ENCODE measurements at places on chromosomes 2 and 18.

DNA sequence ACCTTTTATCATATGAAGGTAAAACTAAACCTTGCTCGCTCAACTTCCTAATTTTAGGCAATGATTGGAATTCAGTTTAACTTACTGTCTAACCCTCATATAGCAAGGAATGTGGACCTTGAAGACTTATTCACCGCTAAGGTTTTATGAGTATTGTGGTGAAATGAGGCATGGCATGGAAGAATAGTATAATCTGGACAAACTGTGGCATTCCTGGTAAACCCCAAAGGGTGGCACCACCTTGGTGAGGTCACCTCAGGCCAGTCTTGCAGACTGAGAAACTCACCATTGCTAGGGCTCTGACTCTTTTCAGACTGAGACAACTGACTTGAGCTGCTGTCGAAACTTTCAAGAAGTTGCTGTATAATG lies 51.1 kb upstream of the EHBP1 start:
- DNase-seq: no peak

GRCh38 chr2:46469116-46469515 lies 10.2 kb upstream of the TMEM247 start:
- DNase-seq: no peak

DNA sequence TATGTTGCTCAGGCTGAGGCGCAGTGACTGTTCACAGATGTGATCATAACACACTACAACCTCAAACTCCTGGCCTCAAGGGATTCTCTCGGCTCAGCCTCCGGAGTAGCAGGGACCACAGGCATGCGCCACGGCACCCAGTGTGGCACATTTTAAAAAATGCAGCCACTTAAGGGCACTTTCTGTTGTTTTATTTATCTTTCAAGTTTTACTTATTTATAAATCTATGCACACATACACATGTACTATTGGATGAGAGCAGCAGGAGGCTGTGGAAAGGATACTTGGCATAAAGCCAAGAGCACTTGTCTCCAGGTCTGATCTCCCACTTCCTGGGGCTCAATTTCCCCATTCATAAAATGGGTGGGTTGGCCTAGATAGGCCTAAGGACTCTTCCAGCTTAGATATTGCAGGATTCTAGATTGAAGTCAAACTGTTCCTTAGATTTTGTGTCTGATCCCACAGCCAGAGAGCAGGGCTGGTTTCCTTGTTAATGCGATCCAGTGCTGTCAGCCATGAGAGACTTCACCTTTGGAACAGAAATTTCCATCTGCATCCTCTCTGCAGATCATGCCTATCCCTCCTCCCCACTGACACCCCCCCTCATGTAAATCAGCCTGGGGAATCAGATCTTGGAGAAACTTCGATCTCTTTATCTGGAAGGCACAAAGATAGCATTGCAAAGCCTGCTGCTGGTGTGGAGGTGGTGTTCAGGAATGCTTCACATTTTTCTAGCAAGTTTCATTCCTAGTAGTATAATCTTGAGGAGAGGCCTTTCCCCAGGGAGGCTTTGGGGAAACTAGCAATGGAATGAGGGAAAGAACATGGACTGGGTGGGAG lies 24.7 kb downstream of the PCBP1 start:
- peak; percentile 71 for DNase-seq

- DNase-seq: no peak
Measured at GRCh38 chr2:146241023-146241422, 1603.8 kb upstream of the ACVR2A start.

GRCh38 chr2:232723027-232723426 lies 25.9 kb downstream of the GIGYF2 start:
- no peak for DNase-seq

- DNase-seq: peak; percentile 86
Measured at GRCh38 chr2:38508311-38509039, 94.3 kb downstream of the HNRNPLL start.

- no peak for DNase-seq
Measured at GRCh38 chr2:146414456-146414855, 1430.4 kb upstream of the ACVR2A start.

GRCh38 chr2:226207671-226208070 lies 591.9 kb downstream of the IRS1 start:
- no peak for DNase-seq

DNA sequence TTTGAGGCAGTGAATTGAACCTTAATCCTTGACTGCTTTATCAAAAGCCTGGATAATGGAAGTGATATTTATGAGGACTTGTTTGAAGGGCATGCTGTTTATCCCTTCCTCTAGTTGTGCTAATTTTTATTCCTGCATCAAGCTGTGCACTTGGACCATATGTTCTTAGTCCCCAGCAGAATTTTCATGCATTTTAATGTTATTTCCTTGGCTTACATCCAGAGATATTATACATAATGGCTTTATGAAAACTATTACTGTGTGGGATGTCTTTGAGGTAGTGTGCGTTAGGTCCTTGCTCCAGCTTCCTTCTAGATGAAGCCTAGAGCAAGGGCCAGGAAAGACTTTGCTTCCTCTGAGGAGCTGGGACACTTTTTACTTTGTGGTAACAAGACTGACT lies 378.4 kb downstream of the LPIN1 start:
- no peak for DNase-seq

DNA sequence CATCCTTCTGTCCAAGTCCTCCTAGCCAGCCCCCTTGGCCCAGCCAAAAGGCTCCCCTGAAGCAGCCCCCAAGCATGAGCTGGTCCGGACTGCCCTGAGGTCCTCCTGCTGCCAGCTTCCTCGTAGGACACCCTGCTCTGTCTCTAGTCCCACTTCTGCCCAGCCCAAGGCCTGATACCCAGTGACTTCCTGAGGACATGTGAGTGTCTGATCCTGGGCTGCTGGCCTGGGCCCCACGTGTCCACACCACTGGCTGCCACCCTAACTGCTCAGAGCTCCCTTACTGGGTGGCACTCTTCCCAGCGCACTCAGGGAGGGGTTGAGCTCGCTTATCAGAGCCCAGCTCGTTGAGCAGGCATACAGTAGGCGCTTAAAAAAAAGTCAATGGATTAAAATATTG lies 34.4 kb upstream of the PDIA6 start:
- DNase-seq: no peak

- peak; percentile 2 for DNase-seq
Measured at GRCh38 chr2:193240752-193241151, 1046.0 kb upstream of the TMEFF2 start.

- no peak for DNase-seq
Measured at GRCh38 chr18:3919396-3920061, 469.6 kb downstream of the TGIF1 start.

DNA sequence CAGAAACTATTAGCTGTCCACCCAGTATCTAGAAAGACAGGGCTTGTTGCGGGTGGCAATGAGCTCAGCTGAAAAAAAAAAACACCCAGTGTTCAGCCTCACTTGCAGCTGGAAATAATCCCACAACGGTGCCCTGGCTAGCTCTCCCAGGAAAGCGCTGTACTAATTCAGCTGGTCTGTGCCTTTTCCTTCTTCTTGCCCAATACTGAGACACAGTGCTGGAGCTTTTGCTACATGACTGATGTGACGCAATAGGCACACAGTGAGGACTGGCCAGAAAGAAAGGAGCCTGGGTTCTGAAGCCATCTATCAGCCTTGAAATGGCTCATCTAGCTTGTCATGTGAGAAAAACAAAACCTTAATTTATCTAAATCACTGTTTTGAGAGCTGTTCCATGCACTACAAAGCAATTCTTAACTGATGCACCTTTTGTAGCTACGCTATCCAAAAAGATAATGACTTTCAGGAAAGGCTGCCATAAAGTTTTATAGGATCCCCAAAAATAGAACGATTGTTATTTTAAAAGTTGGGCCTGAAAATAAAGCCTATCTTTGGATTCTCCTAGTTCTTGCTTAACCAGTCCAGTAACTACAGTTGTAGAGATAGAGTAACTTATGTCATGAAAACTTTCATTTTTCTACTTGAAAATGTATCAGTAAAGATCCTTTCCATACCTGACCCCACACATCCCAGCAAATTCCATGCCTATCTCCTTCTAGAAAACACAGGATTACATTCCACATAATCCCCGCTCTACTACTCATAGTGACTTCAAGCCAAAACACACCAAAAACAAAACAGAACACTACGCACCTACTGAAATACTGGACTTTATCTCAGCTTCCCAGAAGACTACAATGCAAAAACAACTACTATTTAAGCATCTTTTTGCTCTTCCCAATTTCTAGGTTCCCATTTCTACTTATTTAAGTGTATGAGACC lies 15.9 kb downstream of the KIDINS220 start:
- peak; percentile 81 for DNase-seq

GRCh38 chr18:61076986-61077385 lies 256.2 kb upstream of the CDH20 start:
- no peak for DNase-seq

DNA sequence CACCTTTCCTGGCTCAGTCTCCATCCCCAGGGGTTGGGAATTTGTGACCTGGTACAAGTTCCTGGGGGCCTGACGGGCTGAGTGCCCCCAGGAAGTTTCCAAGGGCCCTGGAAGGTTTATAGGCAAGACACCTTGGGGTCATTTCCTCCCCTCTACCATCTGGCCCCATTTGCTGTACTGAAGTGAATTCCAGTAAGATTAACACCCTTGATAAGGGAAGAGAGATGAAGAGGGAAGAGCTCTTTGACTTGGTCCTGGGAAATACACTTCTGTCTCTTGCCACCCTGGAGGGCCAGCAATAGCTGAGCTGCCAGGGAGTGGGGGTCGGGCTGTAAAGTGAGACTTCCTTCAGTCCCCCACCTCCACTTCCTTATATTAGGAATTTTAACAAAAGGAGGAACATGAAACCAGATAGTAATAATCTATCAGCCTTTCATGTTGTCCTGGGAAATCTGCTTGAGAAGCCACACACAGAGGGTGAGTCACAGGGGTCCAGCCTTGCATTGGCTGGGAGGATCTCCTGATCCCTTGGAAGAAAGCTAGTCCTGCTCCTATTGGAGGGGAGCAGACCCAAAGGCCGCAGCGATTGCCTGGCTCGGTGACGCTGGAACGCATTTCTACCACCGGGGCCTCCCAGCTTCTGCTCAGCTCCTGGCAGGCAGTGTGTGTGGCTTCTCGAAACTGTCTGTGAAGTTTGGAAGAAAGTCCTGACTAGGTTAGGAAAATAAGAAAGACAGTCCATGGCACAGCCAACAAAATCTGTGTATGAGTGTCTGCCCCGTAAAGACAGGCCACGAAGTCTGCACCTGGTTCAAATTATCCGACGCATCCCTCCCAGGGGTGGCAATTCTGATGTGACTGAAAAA lies 87.3 kb downstream of the ACAA2 start:
- DNase-seq: peak; percentile 100

DNA sequence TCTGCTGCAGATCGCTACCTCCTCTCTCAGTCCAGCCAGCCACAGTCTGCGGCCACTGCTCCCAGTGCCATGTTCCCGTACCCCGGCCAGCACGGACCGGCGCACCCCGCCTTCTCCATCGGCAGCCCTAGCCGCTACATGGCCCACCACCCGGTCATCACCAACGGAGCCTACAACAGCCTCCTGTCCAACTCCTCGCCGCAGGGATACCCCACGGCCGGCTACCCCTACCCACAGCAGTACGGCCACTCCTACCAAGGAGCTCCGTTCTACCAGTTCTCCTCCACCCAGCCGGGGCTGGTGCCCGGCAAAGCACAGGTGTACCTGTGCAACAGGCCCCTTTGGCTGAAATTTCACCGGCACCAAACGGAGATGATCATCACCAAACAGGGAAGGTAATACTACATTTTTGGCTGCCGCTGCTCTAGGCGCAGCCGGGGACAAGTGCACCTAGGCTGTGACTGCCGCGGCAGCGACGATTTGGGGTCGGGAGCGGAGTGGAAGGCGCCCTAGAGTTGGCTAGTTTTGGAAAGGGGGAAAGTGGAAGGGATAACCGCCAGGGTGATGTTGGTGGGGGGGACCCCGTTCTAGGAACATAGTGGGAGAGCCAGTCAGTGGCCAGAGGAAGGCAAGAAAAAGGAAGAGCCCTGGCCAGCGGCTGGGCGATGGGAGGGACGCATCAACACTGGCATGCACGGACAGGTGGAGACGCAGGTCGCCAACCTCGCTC lies 776 bp downstream of the TBR1 start:
- DNase-seq: no peak

GRCh38 chr2:186125625-186126024 lies 360.4 kb upstream of the ZC3H15 start:
- DNase-seq: no peak

DNA sequence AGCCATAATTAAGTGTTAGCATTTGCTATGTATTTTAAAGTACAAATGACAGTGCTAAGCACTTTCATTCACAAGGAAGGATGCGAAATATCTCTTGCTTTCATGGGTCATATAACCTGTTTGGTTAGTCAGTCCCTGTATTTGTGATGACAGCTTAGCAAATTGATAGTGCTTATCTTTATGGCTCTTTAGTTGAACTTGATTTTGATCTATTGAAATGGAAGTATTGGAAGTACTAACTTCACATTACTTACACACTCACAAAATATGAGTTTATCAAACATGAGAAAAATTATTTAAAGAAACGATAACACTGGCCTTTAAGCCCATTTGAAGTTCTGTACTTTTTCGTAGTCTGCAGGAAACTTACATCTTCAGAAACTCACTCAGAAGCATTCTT lies 97.4 kb upstream of the NEUROD1 start:
- DNase-seq: no peak

- no peak for DNase-seq
Measured at GRCh38 chr18:70397259-70397925, 108.5 kb downstream of the SOCS6 start.

DNA sequence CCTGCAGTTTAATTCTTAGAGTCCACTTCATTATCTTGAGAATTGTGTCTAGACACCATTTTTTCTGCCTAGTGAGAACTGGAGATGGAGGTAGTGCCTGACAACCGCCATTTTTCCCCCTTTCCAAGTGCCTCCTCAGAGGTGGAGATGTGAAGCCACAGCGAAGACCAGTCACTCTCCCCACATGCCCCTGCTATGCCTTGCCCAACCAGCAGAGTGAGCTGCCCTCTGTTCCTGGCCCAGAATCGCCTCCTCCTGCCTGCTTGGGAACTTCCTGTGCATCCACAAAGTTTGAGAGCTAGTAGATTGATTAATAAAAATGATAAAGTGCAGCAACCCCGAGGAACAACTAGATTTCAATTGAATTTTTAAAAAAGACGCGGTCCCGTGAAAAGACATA lies 123.3 kb downstream of the CLIP4 start:
- peak; percentile 45 for DNase-seq

DNA sequence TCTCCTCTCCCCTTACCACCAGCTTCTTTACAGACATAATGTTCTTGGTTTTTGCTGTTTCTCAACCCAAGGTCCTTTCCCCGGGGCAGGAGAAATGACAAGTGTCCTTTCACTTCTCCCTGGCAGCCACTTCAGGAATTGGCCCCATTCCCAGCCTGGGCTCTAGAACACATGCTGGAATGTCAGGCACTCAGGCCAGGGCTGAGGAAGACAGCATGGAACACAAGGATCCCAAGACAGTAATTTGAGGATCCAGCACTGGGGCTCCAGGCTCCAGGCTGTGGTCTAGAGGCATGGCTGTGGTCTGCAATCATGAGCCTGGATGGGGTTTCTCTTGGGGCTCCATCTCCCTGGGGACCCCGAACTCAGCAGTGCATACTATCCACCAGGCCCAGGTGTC lies 201.4 kb downstream of the CELF4 start:
- no peak for DNase-seq
